NCI-H187 (cell line): ENCODE measurements at places on chromosomes 12 and 14.

DNA sequence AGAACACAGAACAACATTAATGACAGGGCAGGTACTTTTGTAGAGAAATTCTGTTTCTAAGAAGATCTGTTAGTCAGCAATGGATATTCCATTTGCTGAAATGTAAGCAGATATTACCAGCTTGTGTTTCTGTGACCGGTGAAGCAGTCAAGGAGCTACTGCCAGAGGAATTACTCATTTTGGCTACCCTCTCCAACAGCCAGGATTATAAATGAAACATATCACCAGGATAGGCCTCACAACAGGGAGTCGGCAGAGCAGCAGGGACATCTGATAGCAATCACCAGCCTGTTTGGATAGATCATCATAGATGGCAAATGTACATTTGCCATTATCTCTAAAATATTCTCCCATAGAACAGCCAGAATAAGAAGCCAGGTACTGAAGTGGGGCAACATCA lies 440.7 kb downstream of the KCNH5 start:
- no peak for DNase-seq

DNA sequence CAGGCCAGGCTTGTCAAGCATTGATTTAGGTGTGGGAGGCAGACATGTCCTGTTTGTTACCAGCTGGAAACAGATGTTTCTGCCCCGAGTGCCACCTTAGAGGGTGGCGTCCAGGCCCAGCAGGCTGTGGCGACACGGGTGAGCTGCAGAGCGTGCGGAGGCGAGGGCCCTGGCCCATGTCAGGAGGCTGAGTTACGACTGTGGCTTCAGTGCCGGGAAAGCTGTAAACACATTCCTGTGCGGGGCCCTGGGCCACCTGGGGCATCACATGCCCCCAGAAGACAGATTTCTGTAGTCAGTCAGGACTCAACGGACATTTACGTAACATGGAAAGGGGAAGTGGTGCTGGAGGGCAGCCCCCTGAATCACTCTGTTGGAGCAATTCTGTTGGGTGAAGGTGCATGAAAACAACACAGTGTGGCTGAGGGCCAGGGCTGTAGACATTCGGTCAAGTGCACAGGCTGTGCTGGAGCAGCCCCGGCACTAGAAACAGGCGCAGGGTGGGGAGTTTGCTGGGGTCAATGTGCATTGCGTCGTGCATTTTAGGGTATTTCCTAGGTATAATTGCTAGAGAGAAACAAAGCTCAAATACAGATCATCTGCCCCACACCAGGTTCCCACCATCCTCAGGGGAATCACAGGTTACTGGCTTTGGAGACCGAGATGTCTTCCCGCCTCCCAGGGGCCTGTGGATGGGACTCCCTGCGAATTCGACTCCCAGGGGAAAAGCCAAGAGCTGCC lies 291.8 kb downstream of the TMEM121 start:
- no peak for DNase-seq

DNA sequence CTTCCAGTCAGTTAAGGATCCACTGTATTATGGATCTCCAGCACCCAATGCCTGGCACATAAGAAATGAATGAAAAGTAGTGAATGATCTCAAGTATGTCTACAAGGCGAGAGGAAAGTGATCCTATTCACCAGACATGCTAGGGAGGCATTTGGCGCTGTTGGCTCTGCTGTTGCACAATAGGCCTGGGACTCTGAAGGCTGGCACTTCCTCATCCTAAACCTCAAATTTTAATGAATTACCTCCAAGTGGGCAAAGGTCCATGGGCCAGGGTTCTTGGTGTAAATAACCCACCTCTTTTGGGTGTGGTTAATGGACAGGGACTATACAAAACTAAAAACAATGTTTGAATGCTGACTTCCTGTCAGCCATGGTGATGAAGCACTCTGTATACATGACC lies 173.4 kb upstream of the PZP start:
- DNase-seq = no peak

DNA sequence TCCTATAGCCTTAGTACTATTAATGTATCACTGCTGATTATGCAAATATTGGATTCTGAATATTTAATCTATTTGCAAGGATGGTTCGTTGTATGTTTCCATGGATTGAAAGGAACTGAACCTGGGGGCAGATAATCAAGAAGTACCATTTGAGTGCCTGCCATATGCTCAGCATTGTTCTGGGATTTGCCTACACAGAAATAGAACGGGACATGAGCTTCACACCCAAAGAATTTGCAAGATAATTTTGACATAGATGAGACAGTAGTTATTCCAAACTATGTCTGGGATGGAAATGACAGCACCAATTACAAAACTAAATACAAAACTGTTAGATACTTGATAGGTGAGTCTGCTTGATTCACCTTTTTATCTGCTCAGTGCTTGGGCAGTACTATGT lies 132.7 kb upstream of the NPAS3 start:
- DNase-seq = no peak

DNA sequence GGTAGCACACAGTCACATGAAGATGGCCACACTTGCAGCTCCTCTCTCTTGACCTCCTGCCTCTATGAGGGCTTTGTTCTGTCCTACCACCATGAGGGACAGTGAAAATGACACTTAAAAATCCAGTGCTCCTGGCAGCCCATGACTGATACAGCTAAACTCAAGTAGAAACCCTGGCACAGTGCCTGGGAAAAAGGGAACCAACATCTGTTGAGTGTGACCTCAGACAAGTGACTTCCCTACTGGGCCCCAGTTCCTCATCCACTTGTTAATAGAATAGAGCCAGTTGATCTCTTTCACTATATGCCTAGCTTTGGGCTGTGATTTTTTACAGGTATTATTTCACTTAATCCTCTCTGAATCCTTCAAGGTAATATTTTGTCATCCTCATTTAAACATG lies 4.8 kb downstream of the GUCY2C start:
- no peak for DNase-seq

- DNase-seq = peak; percentile 77
These were observed 38.2 kb downstream of the PLXNC1 start for GRCh38 chr12:94186278-94187241.

GRCh38 chr12:68245180-68246021 lies 8.0 kb downstream of the IL22 start:
- DNase-seq = no peak

- DNase-seq = no peak
These were observed 71.4 kb upstream of the ACTN1 start for GRCh38 chr14:69050240-69051184.
